Non-pigmented ciliary epithelial cell (primary cell): ENCODE measurements at places on chromosomes 11 and 22.
A peak's percentile ranks its signal among the peaks of the same experiment; 100 is the strongest.

DNA sequence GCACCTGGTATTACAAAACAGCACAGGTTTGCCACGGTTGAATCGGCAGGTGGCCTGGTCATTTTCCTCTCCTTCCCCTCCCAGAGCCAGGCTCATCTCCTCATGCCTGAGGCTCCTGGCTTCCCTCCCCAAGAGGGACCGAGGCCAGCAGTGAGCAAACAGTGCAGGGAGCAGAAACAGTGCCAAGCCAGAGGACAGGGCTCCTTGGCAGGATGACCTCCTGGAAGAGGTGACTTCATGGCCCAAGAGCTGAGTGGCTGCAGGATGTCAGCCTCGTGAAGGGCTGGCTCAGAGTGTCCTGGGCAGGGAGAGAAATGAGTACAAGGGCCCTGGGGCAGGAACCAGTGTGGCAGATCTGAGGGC is 22.8 kb upstream of the PPFIA1 start:
- DNase-seq, result no peak

DNA sequence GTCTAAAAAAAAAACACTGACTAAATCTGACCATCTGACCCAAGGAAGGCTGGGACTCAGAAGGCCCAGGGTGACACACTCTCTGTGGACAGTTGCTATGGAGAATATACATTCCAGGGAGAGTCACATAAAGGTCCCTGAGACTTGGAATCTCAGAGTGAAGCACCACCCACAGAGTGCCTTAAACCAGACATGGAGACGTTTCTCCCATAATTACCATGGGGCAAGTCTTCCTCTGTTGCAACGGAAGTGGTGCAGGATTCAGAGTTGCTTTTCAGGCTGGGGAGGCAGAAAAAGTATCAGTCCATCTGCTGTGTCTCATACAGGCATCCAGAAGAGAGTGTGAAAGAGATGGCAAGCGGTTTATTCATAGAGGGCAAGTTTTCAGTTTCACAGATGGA is 58.7 kb upstream of the SLN start:
- peak; percentile 11 for DNase-seq

DNA sequence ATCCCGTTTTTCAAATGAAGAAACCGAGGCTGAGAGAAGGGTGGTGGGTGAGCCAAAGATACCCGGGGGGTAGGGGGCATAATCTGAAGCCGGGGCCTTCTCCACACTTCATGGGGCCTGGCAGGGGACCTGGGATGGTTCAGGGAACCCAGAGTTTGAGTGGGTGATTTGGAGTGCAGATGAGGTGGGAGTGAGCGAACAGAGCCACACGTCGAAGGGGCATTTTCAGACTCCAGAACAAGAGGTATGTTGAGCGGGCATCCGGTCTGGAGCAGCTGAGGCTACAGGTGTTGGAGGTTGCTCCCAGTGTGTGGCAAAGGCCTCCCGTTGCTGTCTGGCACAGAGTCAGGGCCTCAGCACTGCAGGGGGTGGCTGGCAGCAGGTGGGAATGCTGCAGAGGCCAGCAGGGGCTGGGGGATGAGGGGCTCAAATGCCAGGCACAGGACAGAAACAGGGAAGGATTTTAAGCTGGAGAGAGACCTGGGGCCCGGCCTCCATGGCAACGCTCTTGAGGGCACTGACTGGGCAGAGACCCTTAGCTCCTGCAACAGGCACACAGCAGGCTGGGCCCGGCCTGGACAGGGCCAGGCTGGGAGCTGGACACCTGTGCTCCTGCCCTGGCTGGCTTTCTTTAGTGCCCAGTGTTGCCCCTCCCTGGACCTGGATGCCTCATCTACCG is 46.2 kb downstream of the WNT11 start:
- no peak for DNase-seq

DNA sequence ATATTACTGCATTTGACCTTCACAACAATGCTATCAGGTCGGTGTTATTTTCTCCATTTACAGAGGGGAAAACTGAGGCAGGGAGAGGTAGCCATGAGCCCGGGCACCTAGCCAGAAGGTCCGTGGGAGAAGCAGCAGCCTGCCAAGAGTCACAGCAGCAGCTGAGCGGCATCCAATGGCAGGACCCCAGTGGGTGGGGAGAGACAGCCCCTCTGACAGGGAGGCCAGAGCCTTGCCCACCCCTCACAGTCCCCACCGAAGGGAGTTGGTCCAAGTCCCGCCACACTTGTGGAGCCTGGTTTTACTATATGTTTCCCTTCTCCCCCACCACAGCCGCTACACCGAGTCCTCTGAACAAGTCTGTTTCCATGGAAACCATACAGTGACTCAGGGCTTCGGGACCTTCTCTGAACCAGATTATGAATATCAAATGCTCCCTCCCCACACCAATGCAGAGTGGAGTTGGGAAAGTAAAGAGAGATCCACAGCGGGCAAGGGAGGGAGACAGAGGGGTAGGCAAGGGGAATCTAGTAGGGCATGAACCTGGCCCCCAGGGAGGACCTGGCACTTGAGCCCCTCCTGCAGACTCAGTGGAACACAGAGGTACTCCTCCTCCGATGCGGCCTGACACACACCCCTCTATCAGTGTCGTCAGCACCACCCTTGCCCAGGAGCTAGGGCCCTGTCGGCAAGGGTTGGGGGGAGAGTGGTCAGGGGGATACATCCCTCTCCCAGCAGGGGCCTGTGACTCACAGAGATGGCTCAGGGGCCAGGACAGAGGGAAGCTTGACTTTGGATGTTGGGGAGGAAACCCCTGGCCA is 2.5 kb downstream of the CHST1 start:
- peak; percentile 71 for DNase-seq

- no peak for DNase-seq
Observed at GRCh38 chr11:3165152-3165705, at the start of gene OSBPL5. TSS of gene OSBPL5 (minus strand) at chr11:3165310. CDS start at chr11:3129148, 36,162 bp downstream.

DNA sequence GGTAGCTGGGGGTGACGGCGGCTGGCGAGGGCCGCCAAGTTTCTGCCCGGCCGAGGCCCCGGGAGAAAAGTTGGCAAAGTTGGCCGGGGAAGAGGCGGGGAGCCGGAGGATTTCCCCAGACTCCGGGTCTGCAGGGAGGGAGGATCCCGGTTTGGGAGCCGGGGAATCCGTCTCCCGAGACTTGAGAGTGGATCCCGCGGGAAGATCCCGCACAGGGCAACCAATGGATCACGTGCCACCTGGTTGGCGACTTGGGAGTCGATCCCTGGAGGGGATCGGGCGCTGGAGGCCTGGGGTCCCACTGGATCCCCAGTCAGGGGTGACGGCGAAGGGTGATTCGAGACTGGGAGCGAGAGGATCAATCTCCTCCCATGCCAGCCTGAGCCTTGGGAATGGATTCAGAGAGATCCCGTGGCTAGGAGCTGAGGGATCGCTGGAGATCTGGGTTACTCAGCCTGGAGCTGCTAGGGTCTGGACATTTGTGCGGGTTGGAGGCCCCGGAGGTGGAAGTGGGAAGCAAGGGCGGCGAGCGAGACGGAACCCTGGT is 394 bp downstream of the KIAA1671 start:
- no peak for DNase-seq

- DNase-seq, result no peak
Observed at GRCh38 chr11:120676991-120677390, 165.4 kb downstream of the GRIK4 start.

GRCh38 chr11:66274219-66274618 is 3.8 kb upstream of the CNIH2 start:
- DNase-seq, result no peak

DNA sequence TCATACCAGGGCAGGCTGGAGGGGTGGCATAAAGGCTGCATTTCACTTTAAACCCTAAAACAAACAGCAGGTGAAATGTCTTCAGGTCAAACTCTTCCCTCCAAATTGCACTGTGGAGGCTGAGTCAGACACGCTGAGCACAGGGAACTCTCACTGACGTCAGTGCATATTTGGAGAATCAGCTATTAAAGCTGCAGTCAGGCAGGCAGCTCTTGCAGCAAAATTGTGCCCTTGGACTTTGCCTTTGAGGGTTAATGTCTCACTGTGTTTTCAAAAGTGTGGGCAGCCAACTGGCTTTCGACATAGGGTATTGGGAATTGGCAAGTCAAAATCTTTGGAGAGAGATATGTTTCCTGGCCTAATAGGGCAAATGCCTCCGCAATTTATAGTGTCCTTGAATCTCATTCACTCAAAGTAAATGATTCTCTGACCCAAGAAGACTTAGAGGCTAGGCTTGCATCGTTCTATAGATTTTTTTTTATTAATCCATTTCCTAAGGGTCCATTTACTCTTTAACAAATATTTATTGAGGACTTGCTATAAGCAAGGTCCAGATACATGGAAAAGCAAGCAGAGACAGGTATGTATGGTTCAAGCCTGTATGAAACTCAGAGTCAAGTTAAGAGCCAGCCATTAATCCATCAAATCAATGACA is 27.7 kb upstream of the SMCO4 start:
- peak; percentile 36 for DNase-seq

- no peak for DNase-seq
Observed at GRCh38 chr22:23764899-23765881, 2.4 kb downstream of the C22orf15 start.

DNA sequence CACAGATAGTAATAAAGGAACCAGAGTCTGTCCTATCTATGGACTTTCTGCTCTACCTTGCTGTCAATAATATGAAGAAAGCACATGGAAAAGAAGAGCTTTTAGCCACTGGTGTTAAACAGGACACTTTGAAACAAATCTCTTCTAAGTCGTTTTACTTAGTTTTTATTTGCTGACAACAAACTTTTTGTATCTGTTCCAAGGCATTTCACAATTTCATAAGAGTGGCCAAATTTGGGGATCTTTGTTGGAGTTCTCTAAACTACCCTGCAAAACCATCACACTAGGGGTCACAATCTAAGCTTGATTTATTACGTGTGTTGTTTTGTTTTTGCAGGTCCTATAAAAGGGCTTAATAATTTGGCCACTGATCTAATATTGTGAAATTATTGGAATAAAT is 54.4 kb downstream of the BBOX1 start:
- DNase-seq, result no peak

DNA sequence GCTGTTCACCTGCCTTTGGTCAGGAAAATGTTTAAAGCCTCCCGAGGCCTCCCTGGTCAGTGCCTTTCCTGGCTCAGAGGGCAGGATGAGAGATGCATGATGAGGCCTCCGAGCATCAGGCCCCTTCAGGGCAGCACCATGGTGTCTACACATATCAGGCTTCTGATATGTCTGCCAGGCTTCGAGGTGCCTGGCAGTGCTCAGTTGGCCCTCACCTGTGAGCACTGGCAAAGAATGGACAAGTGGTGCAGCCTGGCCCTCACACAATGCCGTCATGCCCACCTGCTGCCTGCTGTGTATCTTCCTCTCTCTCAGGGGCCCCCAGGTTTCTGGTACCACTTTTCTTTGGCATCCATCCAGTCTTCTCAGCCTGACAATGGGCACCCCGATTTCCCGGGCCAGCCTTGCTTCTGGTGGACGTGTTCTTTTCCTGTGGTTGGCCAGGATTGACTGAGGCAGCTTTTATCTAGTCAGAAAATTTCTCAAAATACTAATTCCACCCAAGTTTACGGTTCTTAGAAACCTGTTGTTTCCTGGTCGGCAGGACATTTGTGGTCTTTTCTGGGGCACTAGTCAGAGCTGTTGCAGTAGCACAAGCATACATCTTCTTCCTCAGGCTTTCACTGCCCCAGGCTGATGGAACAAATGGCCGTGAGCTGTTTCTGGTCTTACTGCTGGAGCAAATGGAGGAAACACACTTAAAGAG is 76.8 kb upstream of the SUSD2 start:
- DNase-seq, result no peak

- DNase-seq, result no peak
Observed at GRCh38 chr11:1038921-1039320, 2.4 kb upstream of the MUC6 start.

GRCh38 chr11:35247863-35248262 is 108.9 kb downstream of the CD44 start:
- no peak for DNase-seq

GRCh38 chr11:125057693-125058016 is 5.5 kb upstream of the SLC37A2 start:
- DNase-seq, result no peak

- DNase-seq, result no peak
Observed at GRCh38 chr11:64150481-64151239, 15.3 kb downstream of the MACROD1 start.

DNA sequence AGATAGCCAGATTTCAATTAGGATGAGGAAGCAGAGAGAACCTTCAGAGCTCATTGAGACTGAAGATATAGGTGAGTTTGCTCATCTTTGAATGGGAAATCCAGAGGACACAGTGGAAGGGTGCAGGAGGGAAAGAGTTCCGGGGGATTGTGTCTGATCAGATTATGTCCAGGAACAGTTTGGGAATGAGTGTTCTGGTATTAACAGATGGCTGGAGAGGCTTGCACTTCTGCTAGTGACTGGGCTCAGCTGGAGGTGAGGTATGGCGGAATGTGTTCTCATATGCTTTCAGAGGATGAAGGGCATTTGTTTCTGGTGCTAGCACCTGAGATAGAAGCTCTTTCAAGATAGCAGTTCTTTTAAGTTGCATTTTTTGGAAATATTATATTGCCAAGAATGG is 27.6 kb downstream of the ALKBH3 start:
- DNase-seq, result no peak

- no peak for DNase-seq
Observed at GRCh38 chr11:26688701-26689100, 33.2 kb downstream of the SLC5A12 start.

GRCh38 chr11:96229354-96229977 is 113.5 kb downstream of the MAML2 start:
- no peak for DNase-seq

- DNase-seq, result no peak
Observed at GRCh38 chr11:23423104-23423503, 562.8 kb upstream of the CCDC179 start.

- no peak for DNase-seq
Observed at GRCh38 chr22:28933321-28933720, 49.9 kb downstream of the ZNRF3 start.

GRCh38 chr11:112225753-112226061 is 521 bp upstream of the PTS start:
- DNase-seq, result no peak

GRCh38 chr11:35118906-35119305 is 20.1 kb upstream of the CD44 start:
- DNase-seq, result no peak

DNA sequence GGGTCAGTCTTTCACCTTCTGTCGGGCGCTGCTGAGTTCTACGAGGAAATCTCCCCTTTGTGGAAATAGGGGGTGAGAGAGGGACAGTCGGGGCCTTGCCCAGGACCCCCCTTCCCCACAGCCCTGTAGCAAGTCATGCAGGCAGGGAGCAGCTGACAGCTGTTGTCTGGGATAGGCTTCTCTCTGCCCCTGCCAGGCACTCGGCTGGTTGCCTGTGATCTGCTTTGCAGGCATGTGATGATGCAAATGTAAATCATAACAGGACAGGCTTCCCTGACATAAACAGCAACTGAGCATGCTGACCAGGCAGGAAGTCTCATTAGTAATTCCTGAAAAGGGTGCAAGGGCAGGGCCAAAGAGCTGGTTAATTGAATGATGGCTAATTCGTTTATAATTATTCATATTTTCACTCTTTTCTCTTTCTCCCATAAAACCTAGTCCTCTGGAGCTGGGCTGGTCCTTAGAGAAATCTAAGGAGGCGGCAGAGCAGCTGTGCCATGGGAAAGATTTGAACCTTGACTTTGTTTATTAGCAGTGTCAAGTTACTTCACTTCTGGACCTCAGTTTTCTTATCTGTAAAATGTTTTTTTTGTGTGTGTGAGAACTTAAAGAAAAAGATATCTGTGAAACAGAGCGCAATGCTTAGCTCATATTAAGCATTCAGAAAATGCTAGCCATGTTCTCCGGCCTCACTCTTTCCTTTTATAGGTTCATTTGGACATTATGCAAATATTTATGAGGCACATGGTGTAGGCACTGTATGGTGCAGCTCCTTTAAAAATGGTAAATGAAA is 129.7 kb downstream of the LDLRAD3 start:
- DNase-seq, result no peak

GRCh38 chr22:29477723-29478318 is 2.2 kb upstream of the NEFH start:
- no peak for DNase-seq
